MCF 10A (cell line): ENCODE measurements at places on chromosomes 3 and 15. TPM values are rescaled to one million over a fixed set of nuclear protein-coding genes. Genes with fewer than 3 reads are reported as not detected.

The STARD9 gene
- 2.0 and 2.9 TPM in 2 replicates for total RNA-seq

The ZNF774 gene
- 2.6 and 4.8 TPM in 2 replicates for total RNA-seq

The PLA1A gene
- total RNA-seq, result not detected in 2 replicates

The CELF6 gene
- 0.26 and 0.91 TPM in 2 replicates for total RNA-seq

The CADPS gene
- total RNA-seq, result not detected in 2 replicates

The MCF2L2 gene
- 2.6 and 3.4 TPM in 2 replicates for total RNA-seq

The CCDC33 gene
- total RNA-seq, result not detected in 2 replicates

The SEMA7A gene
- 0.81 and 1.6 TPM in 2 replicates for total RNA-seq

The GADL1 gene
- total RNA-seq, result not detected in 2 replicates

DNA sequence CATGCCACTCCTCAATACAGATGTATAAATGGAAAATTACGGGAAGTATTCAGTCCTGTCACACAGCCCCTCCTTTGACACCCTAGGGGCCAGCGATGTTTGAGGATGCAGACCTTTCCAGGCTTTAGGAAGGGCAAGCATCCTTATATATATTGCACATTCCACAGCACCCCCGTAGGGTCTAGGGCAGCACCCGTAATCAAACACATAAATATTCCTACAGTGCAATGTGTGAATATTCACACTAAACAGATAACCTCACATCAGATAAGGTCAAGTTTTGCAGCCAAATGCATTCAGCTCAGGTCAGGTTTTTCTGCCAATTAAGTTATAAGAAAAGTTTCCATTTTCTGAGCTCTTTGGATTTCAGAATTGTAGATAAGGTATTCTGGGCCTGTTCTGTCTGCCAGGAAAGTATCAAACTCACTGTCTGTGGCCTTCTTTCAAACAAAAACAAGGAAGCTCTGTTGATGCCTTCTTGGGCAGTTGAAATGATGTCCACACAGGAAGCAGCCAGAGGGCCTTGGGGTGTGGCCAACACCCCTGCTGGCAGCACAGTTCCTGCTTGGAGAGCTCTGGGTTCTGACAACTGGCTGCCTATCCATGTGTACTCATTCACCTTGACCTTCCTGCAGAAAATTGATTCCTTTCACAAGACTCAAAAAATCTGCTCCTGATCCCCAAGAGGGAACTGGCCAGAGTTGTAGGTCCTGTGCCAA, 427.0 kb downstream of the NTRK3 start:
- no peak for DNase-seq

- peak; percentile 50 for DNase-seq
Measured at GRCh38 chr3:132256989-132257388, 60.2 kb upstream of the ACP3 start.

GRCh38 chr15:64942356-64942755, 30.7 kb downstream of the ANKDD1A start:
- no peak for DNase-seq

DNA sequence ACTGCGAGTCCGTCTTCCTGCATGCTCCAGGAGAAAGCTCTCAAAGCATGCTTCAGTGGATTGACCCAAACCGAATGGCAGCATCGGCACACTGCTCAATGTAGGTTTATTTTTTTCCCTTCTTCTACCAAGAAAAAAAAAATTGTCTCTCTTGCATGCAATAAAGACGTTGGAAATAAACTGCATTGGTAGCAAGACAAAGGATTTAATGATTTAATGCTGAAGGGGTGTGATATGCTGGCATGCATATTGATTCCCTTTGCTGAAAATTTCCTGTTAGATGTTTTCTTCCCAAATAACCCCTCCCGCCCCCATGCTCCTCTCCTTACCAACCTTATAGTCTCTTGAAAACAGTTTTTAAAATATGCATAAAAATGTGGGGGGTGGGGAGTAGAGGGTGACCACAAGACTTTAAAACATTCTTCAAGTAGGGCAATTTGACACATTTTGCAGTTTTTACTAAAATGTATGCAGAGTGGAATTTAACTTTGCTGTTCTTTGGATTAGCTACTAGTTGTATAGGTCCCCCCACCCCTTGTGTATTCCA, 799 bp downstream of the RARB start:
- no peak for DNase-seq

GRCh38 chr15:70182858-70183695, 85.4 kb upstream of the TLE3 start:
- peak; percentile 46 for DNase-seq

DNA sequence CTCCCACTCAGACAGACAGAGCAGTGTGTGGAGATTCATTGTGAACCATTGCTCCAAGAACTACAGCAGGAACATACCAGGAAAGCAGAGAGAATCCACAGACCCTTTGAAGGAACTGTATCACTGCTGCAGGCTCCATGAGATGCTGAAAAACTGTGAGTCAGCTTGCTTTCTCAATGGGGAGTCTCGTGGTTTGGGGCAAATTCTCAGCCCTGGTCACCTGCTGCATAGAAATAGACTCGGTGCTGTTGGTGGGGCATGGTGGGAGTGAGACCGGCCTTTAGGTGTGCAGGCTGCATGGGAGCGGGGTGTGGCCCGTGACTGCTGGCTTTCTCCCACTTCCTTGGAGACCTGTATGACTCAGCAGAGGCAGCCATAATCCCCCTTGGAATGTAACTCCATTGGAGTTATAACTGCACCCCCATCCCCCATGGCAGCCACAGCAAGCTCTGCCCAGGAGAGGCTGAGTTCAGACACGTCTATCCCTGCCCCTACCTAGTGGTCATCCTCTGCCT, 35.6 kb downstream of the ALCAM start:
- peak; percentile 96 for DNase-seq

GRCh38 chr3:186932281-186933181, 2.2 kb downstream of the ST6GAL1 start:
- DNase-seq, result peak; percentile 12

DNA sequence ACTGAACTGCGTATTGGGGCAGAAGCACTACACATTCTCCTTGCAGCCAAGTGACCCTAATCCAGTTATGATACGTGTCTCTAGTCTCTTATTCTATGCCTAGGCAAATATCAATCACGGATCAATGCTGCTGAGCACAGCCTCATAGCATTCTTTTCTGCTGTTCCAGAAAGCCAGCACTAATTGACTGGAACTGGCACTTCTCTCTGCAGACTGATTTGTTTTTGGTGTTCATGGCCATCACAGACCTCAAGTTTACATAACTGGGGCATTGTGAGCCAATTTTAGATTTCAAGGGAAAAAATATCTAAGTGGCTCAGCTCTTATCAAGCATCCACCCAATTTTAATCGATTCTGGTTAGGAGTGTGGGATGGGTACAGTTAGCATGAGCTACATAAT, 37.9 kb downstream of the GLDN start:
- no peak for DNase-seq

DNA sequence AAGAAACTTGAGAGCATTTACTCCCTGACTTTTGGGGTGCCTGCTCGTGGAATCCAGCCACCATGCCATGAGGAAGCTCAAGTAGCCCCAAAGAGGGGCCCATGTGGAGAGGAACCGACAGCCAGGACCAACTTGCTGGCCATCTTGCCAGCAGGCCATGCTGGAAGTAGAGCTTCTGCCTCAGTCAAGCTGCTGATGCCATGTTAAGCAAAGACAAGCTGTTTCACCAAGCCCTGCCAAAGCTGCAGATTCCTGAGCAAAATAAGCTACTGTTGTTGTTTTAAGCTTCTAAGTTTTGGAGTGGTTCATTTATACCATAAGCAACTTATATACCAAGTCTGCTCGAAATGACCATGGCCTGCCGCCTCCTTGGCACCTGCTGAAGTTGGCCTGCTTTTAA, 14.1 kb downstream of the RFTN1 start:
- no peak for DNase-seq

DNA sequence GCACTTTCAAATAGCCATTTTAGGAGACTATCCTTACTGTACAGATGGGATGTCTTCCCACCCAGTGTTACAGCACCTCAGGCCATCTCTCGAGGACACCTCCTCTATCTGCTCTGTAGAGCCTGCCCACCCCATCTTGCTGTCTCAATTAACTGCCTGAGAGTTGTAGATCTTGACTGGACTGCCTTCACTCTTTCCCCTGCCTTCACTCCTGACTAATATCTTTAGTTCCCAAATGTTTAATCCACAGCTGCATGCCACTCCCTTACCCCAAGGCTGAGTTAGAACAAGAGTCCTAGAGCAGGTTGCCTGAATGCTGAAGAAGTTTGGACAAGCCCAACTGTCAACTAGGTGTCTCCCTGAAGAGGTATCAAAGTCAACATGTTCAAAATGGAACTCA, 1.3 kb upstream of the PP2D1 start:
- DNase-seq, result no peak

GRCh38 chr3:142794508-142794907, 70.7 kb downstream of the TRPC1 start:
- no peak for DNase-seq

DNA sequence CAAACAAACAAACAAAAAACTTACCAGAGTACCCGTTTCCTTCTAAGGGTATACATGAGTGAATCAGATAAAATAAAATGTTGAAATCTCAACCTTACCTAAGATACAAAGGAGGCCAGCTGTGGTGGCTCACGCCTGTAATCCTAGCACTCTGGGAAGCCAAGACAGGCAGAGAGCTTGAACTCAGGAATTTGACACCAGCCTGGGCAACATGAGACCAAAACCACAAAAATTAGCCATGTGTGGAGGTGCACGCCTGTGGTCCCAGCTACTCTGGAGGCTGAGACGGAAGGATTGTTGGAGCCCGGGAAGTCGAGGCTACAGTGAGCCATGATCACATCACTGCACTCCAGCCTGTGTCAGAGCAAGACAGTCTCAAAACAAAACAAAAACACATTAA, 11.0 kb upstream of the FAM219B start:
- DNase-seq, result no peak
